IMR-90 (cell line): ENCODE measurements at places on chromosomes 4 and X. TPM values are rescaled to one million over a fixed set of nuclear protein-coding genes. Genes with fewer than 3 reads are reported as not detected.

The DSPP gene
- total RNA-seq: not detected in 2 replicates

The STBD1 gene
- total RNA-seq: 2.2 and 3.0 TPM in 2 replicates

The TIGD2 gene
- total RNA-seq: 12.4 and 16.4 TPM in 2 replicates

The TMEM271 gene
- not detected in 2 replicates for total RNA-seq

The BCORL1 gene
- 0.28 and 0.54 TPM in 2 replicates for total RNA-seq

The TAF1 gene
- 25.5 and 36.1 TPM in 2 replicates for total RNA-seq

The HHIP gene
- 6.6 and 8.6 TPM in 2 replicates for total RNA-seq

The ACE2 gene
- not detected in 2 replicates for total RNA-seq

The HTN1 gene
- total RNA-seq: not detected in 2 replicates

The CLDN22 gene
- not detected in 2 replicates for total RNA-seq

The ALAS2 gene
- total RNA-seq: not detected in 2 replicates
